ENCODE measurements at places on chromosomes 1 and 21.

- no peak for DNase-seq
Observed at GRCh38 chr1:87958201-87958600, 629.5 kb downstream of the LMO4 start.

- no peak for DNase-seq
Observed at GRCh38 chr1:67939186-67939743, 106.0 kb upstream of the GNG12 start.

DNA sequence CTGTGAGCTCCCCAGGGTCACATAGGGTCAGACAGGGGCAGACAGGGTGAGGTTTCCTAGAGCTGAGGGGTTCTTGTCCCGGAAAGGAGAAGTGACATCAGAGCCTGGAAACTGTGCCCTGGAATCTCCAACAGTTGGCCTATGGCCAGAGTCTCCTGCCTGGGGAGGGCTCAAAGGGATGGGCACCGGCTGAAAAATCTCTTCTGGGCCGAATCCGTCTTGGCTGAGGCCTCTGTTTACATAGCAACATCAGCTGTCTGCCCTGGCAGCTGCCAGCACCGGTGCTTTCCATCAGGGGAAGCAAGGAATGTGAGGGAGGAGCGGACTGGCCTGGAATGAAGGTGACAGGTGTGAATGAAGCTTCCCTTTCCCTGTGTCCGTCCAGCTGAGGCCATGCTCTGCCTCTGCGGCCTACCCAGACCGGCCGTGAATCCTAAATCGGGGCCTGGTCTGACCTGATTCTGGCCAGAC is 30.7 kb downstream of the VASH2 start:
- no peak for DNase-seq

DNA sequence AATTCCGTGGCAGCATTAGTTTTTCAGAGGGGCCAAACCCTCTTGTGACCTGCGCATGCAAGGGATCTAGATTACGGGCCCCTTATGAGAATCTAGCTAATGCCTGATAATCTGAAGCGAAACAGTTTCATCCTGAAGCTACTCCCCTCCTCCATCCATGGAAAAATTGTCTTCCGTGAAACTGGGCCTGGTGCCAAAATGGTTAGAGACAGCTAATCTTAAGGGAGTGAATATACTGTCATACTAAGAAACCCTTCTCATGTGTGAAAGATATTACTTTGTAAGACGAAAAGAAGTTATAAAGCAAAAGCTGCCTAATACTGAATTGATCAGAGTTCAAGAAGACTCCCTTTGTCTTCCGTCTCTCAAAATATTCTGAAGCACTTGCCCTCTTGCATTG is 166.3 kb downstream of the DUSP10 start:
- DNase-seq: no peak

- DNase-seq: no peak
Observed at GRCh38 chr1:51425273-51425672, 93.8 kb downstream of the EPS15 start.

DNA sequence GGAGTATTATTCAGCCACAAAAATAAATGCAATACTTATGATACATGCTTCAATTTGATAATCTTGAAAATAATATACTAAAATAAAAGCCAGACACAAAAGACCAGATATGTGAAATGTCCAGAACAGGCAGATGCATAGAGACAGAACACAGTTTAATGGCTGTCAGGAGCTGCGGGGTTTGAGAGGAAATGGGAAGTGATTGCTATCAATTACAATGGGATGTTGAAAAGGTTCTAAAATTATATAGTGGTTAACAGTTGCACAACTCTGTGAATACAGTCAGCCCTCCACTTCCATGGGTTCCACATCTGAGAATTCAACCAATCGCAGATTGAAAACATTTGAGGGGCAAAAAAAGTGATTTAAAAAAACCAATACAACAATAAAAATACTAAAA is 54.0 kb downstream of the LTN1 start:
- no peak for DNase-seq

DNA sequence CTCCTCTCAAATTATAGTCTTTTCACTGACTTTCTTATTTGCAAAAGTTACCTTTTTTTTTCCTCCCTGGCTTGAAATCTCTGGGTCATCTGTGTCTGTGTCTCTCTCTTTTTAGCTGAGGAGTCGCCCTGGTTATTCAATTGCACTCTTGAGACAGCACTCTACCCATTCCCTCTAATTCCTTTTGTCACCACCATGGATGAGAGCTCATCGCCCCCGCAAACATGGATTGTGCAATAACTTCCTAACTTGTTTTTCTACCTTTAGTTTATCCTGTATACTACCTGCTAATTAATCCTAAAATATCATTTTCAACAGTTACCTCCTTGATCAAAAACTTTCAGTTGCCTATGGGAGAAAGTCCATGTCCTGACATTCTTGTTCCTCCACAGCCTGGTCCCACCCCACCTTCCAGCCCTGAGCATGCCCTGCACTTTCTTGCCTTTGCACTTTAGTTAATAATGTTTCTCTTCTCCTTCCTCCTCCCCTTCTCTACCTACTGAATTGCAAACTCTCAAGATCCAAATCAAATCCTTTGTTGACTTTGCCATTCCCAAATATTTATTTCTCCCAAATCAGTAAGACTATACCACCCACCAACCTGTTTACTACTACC is 110.4 kb upstream of the MAGI3 start:
- DNase-seq: no peak

- no peak for DNase-seq
Observed at GRCh38 chr21:41805038-41805437, 38.2 kb upstream of the RIPK4 start.

DNA sequence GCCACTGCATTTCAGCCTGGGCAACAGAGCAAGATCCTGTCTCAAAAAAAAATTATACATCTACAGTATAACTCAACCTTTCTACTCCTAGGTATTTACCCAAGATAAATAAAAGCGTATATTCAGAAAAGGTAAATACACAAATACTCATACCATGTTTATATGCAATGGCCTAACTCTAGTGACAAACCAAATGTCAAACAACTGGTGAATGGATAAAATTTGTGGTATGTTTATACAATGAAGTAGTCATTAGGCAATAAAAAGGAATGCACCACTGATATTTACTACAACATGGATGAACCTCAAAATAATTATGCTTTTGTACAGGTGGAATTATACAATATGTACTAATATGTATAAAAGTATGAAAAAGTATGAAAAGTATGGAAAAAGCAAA is 174.2 kb upstream of the GORAB start:
- DNase-seq: no peak

DNA sequence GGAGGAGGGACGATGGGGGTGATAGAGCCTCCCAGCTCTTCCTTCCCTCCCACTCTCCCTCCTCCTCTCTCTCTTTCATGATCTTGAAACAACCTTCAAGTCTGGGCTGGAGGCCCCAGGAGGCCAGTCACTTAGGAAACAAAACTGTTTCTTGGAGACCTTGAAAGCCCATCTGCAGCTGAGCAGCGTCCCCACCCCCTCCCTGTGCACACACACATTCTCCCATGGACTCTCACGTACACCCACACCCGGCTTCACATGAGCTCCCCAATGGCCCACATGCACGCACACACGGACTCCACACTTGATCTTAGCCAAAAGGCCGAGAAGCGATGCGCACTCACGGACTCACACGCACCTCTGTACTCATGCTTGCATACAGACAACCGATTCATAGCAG is 3.2 kb upstream of the ATP1A2 start:
- DNase-seq: no peak

- DNase-seq: peak; percentile 22
Observed at GRCh38 chr1:198156745-198157240, at the start of gene NEK7. TSS of gene NEK7 (plus strand) at chr1:198156998. CDS start at chr1:198232581, 75,583 bp downstream.

GRCh38 chr1:107379826-107380225 is 239.0 kb downstream of the NTNG1 start:
- DNase-seq: no peak

GRCh38 chr1:41642922-41643821 is 158.7 kb upstream of the EDN2 start:
- no peak for DNase-seq

DNA sequence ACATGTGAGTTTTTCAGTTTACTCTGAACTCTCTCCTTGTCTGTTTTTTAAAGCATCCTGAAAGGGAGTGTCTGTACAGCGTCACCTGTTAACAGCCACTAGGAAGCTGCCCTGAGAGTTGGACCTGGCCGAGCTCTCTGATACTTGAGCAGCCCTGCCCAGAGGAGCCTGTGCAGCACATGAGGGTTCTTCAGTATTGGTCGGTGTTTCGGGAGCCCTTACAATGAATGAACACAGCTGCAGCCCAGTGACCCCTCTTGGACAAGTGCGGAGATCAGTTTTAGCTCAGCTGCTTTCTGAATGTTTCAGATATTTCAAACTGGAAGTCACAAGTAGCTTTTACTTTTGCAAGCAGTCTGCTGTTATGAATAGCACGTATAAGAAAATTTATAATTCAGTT is 39.2 kb downstream of the ADARB1 start:
- DNase-seq: no peak

DNA sequence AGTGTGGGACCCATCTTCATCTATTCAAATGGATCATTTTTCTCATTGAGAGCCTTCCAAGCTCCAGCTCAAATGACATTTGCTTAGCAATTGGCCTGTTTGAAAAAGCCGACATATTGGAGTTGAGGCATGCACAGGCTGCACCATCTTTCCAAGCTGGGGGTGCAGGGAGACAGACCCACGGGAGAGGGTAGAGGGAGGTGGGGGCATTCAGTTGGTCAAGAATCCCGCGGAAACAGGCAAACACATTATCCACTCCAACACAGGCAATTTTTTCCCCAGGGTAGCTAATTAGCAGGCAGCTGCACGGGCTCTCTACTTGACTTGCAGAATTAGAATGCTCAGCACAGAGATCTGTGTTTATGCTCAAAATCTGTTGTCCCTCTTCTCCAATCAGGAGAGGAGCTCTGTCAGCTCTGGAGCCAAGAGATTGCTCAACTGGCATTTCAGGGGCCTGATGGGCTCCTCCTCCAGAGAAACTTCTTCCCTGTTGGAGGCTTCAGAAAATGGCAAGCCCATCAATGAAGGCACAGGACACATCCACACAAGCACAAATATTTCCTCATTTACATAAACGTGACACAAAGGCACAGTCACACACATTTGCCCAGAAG is 267.8 kb downstream of the FOXD2 start:
- DNase-seq: no peak
